ENCODE measurements at places on chromosomes 6 and 20.

GRCh38 chr6:83505356-83505755 lies 7.0 kb upstream of the PRSS35 start:
- DNase-seq = no peak

- no peak for DNase-seq
These were observed 15.3 kb upstream of the SMLR1 start for GRCh38 chr6:130811932-130812331.

DNA sequence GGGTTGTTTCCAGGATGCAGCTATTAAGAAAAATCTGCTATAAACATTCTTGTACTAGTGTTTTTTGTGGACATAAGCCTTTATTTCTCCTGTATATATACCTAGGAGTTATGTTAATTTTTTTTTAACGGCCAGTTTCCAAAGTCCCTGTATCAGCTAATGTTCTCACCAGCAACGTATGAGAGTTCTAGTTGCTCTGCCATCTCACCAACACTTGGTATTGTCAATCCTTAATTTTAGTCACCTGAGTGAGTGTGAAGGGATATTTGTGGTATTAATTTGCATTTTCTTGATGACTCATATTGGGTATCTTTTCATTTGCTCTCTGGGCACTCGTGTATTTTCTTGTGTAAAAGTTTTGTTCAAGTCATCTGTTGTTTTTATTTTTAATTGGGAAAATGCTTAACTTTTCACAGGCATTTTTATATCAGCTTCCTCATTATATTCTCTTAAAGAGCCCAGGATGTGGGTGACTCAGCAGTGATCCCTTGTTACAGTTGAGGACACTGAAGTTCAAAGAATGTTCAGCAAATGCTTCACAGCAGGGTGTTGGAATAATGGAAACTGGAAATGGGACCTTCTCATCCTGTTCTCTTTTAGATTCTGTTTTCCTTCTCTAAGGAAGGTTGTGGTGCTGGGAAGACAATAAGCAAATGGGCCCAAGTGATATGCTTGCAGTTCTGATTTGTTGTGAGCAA lies 211.7 kb upstream of the PRND start:
- no peak for DNase-seq

DNA sequence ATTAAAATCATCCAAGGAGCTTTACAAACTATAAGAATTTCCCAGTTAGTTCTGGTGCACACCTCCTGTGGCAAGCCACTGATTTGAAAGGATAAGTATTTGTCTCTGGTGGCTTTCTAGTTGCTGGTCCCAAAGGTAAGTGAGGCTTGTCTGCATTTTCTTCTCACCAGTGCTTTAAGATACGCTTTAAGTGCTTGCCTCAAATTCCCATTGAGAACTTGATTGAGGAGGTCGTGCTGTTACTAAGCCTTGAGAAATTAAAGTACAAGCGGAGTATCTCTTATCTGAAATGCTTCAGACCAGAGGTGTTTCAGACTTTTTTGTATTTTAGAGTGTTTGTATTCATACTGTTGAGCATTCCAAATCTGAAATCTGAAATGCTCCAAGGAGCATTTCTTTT lies 29.9 kb upstream of the MYO6 start:
- no peak for DNase-seq

GRCh38 chr20:62790075-62790474 lies 6.2 kb upstream of the MRGBP start:
- DNase-seq = no peak

- no peak for DNase-seq
These were observed 1.1 kb upstream of the PAQR8 start for GRCh38 chr6:52360601-52361413.

- no peak for DNase-seq
These were observed 82.2 kb downstream of the GRM4 start for GRCh38 chr6:34063651-34064050.

GRCh38 chr6:129030215-129030614 lies 147.3 kb downstream of the LAMA2 start:
- no peak for DNase-seq

DNA sequence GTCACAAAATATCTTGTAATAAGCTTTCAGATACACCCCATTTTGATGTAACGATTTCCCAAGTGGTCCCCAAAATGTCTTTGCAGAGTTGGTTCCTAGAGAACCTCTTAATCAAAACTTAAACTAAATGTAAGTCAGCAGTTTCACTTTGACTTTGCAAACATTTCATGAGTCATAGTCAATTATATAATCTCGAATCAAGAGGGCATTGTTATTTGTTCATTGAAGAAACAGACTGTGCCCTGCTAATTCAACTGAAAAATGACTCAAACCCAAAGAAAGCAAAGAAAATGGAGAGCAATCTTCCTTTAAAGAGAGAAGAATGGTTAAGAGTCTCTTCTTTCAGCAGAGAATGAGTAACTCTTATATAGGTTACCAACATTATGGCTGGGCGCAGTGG lies 58.3 kb downstream of the IPCEF1 start:
- no peak for DNase-seq

- DNase-seq = no peak
These were observed 30.2 kb downstream of the C20orf173 start for GRCh38 chr20:35499271-35499670.

DNA sequence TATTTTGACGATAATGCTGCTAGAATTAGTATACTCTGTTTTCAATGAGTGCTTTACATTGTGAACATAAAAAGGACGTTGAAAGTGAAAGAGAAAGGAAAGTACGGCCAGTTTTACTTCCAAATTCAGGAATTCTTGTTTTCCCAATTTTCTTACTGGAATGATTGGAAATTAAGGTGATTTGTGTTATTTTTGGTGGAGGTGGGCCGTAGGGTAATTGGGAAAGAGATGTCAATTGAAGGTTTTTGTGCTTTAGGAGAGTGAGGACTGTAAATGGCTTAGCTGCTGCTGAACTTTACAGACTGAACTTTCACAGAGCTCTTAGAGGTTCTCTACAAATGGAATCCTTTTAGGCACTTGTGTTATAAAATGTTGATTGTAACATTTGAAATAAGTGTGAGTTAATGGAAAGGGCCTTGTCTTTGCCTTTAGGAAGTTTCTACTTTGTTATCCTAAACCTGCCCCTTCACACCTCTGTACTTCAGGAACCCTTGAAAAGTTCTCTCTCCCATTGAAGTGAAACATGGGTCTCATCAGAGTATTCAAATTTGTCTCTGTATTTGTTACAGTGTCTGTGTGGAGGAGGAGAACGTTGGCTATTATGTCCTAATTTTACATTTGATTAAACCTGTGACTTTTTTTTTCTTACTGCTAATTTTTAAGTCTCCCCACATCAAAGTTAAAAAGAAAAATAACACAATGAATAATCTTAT lies 256.4 kb downstream of the ARID1B start:
- no peak for DNase-seq

- DNase-seq = no peak
These were observed 281.6 kb downstream of the PLCB1 start for GRCh38 chr20:8413691-8414090.

GRCh38 chr6:97109444-97109843 lies 173.6 kb downstream of the MMS22L start:
- DNase-seq = no peak

- DNase-seq = no peak
These were observed 6.4 kb upstream of the CST2 start for GRCh38 chr20:23832775-23833513.

- no peak for DNase-seq
These were observed 164.6 kb upstream of the CDYL start for GRCh38 chr6:4611429-4612129.

- DNase-seq = peak; percentile 90
These were observed 44.2 kb upstream of the SLC9A8 start for GRCh38 chr20:49768204-49769047.

DNA sequence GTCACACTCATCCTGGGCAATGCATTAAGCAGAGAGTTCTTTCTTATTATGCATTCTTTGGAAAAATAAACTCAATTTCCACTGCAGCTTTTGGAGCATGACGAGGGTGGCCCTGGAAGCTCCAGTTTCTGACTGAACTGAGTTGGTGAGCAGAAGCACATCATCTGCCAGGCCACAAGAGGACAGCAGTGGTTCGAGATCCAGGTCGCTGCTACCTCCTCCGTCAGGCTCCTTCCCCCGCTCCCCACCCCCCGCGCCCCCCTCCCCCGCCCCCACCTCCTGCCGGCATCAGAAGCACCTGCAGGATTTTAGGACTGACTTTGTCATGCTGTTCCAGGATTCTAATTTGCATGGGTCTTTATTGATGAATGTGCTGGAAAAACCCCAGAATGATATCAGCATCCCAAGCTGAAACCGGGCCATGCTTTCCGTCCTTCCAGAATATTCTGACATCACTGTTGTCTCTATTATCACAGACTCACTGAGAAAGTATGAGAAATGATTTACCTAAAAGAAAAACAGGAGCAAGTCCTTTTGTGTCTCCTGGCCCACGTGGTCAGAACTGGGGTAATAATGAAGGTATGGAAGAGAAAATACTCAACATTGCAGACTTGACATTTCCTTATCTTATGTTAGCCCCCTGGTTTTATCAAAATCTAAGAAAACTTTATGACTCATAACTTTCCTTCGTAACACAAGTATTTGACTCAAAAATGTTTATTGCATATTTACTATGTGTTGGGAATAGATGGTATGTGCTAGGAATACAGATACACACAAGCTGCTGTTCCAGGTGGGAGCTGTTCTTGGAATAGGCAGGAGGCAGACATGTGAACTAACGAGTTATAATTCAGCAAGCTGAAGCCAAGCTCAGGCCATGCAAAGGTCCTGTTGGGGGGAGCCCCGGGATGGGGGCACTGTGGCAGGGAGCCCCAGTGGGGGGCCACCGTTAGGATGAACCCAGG lies 220.2 kb upstream of the EXOC2 start:
- DNase-seq = peak; percentile 13

GRCh38 chr20:56245761-56246160 lies 2.8 kb upstream of the MC3R start:
- no peak for DNase-seq

- peak; percentile 3 for DNase-seq
These were observed 396.7 kb downstream of the HACE1 start for GRCh38 chr6:104462811-104463599.

- no peak for DNase-seq
These were observed 100.9 kb upstream of the TCF21 start for GRCh38 chr6:133787859-133788505.

- DNase-seq = no peak
These were observed 32.2 kb upstream of the LAMP5 start for GRCh38 chr20:9482180-9482579.

GRCh38 chr6:122020588-122021264 lies 378.7 kb upstream of the HSF2 start:
- DNase-seq = no peak

GRCh38 chr20:58392286-58392685 lies 3.3 kb downstream of the VAPB start:
- no peak for DNase-seq

DNA sequence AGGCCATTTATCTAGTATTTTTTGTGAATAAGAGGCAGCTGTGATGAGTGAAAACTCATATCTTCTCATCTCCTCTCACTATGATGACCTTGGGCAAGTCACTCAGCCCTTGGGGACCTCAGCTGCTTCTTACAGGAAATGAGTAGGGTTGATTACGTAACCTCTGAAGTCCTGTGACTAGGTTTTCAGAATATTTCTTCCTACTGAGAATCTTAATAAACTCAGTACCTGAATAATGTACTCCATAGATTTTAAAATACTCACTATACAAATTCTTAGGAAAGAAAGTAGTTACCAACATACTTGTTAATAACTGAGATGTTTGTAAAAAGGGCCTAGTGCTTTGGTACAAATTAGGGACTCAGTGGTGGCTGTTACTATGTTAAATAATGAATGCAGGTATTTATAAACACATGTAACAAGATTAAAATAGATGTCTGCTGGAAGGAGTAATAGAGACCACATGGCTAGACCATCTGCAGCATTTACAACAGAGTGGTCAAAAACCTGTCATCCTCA lies 60.9 kb downstream of the RPRD1B start:
- DNase-seq = peak; percentile 76

GRCh38 chr6:139823099-139823807 lies 448.8 kb upstream of the CITED2 start:
- DNase-seq = no peak

DNA sequence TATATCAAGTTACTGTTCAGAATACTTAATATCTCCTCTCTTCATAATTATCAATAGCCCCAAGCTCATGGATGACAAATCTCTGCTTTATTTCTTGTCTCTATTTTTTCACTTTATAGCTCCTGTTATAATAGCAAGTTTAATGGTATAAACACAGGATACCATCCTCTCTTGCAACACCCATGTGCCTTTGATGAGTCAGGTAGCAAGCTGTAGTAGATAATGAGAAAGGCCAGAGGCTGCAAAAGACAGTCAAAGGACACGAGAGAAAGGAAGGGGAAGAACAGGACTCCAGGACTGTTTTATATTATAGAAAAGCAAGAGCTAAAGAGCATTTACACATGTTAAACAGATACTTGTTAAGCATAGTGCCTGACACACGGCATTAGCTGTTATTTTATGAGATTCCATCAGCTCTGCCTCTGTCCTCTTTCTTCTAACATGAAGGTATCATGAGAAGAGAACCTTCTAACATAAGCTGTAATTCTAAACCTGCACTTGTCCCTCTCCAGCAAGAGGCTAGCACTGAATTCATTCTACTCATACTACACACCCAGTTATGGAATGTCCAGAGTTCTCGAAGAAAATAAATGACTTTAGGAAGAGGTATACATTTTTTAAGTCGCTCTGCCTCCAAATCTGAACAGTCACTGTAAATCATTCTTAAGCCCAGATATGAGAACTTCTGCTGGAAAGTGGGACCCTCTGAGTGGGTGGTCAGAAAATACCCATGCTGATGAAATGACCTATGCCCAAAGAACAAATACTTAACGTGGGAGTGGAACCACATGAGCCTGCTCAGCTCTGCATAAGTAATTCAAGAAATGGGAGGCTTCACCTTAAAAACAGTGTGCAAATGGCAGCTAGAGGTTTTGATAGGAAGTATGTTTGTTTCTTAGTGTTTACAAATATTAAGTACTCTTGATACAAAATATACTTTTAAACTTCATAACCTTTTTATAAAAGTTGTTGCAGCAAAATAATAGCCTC lies 45.0 kb downstream of the NT5E start:
- DNase-seq = no peak

DNA sequence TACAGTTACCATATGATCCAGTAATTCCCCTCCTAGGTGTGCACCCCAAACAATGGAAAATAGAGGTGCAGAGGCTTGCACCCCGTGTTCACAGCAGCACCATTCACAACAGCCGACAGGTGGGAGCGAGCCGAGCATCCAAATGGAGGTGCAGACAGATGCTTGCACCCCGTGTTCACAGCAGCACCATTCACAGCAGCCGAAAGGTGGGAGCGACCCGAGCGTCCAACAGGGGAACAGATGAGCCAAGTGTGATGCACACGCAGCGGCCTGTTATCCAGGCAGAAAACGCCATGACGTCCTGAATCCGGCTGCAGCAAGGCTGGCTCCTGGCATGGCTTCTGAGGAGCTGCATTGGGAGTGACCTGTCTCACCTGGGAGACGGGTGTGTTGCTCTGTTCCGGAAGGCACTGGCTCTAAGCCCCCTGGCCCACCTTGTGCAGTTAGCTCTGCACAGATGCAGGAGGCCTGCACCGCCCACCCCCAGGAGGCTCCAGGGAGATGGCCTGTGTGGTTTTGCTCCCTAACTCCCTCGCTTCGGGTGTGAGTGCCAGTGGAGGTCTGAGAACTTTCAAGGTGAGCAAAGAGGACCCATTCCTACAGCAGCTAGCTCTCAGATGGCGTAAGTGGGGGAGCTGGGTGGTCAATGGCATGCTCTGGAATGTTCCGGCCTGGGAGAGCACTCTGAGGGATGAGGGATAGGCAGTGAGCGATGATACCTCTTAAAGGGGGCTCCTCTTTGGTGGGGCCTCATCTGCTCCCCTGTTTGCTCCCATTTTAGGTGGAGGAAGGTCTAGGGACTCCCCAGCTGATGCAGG lies 47.8 kb upstream of the FRMD1 start:
- DNase-seq = no peak
